ENCODE measurements at places on chromosomes 1 and 21. TPM values are rescaled to one million over a fixed set of nuclear protein-coding genes. Genes with fewer than 3 reads are reported as not detected.

Gene OR2T5
- total RNA-seq = not detected

Gene VWA5B1
- 0.51 TPM for total RNA-seq

Gene ECE1
- 113 TPM for total RNA-seq

Gene OBSCN
- 45.2 TPM for total RNA-seq

DNA sequence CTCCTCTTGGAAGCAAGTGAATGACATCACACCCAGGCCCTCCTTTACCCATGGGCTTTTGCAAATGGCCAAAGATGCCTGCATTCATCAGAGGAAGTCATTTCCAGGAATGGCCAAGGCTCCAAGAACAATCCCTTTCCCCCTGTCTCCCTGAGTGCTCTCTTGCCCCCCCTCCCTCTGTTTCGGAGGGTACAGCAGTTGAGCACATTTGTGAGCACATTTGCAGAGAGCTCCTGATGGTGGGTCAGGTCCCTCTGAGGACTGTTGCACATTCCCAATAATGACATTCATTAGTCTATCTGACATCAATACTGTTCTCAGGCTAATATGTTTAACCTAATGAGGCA is 113.4 kb downstream of the MATN1 start:
- no peak for DNase-seq

DNA sequence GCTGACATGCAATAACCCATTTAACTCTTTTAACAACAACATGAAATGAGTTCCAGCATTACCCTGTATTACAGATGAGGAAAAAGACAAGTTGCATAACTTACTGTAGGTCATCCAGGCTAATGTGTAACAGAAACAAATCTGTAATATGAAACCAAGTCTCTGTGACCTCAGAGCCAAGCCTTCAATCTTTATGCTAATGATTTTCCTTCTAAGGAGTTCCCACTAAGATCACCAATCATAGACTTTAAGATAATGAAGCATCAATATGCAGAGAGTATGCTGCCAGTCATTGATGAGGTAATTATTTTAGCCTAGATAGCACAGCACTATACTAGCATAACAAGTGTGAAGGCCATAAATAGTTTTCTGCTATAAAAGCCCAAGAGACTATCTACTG is 35.6 kb upstream of the RNPC3 start:
- no peak for DNase-seq

Gene FHAD1
- 0.27 TPM for total RNA-seq
